LHCN-M2 (cell line): ENCODE measurements at places on chromosomes 2 and 18.

DNA sequence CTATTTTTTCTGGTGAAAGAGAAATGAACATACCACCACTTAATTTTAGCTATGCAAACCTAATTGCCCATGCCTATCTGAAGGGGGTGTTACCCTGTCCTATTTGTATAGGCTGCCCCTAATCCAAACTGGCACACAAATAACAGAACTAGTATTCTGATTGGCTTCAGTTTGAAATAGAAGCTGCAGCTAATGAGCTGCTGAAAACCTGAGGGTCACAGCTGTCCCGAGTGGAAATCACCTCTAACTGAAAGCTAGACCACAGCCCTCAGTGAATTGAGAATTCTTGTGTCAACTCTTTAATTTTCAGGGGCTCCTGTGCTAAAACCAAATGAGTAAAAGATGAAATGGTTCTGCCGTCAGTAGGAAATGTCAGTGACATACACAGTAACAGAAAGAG lies 28.7 kb downstream of the CCDC141 start:
- no peak for DNase-seq

DNA sequence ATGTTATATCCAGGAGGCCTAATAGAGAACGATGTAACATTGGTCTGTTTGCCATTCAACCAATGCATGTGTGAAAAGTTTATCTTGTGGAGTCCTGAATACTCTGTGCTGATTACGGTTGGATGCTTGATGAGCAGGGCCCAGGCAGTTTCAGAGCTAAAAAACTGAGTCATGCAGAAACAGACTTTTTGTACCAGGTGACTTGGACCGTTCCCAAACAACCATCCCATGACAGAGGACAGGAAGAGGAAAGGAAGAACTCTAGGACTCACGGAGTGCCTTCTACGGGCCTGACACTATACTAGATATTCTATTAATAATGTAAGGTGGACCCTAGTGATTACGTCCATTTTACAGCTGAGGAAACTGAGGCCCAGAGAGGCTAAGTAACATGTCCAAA lies 142.1 kb downstream of the ARHGAP28 start:
- DNase-seq = no peak

- no peak for DNase-seq
Observed at GRCh38 chr2:201774546-201774945, 6.2 kb downstream of the ALS2 start.

DNA sequence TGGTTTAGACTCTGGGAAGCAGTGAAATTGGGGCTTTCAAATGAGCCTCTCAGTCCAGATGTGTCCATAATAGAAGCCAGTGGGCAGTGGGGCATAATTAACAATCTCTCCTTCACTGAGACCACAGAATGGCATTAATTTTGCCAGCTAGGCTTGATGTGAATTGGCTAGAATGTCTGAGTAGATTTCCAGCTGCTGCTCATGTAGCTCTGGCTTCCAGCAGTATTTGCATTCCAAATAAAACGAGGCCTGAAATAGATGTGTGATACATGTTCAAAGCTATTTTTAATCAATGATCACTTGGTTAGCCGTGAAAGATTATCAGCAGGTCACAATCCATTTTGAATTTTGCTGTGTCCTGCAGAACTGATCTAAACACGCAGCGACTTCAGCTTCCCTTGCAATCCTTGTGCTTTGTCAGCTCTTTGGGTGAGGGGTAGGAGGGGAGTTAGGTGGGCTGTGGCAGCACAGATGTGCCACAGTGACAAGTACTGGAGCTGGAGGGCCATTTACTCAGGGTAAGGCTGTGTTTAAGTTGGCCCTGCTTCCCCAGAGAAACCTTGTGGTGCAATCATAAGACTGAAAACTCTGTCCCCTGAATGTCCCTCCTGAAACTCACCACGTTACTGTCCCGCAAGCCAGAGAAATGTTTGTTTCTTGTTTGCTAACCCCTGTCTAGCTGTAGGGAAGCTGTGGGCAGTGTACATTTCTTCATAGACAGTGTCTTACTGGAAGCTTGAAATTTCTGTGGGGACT lies 56.9 kb upstream of the TMEM178A start:
- no peak for DNase-seq
